ENCODE measurements at places on chromosomes 3 and 15.

DNA sequence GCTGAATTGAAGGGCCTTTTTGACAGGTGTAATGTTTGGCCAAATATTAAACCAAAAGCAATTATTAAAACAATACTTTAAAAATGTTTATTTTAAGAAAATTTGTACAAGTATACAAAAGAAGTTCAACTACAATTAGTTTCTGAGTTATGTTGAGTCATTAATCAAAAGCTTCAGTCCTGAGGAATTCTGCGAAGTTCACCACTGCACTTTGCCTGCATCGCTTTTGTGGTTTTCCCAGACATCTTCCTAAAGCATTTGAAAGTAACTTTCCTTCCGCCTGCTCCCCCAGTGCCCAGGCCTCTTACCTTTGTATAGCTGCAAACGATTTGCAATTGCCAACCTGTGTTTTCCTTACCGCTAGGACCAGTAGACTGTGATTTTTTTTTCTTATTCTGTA is 69.5 kb downstream of the KCNAB1 start:
- DNase-seq = no peak

- DNase-seq = no peak
Observed at GRCh38 chr3:172124271-172124670, 84.9 kb downstream of the FNDC3B start.

GRCh38 chr3:142953443-142953842 is 10.0 kb downstream of the PAQR9 start:
- no peak for DNase-seq

- no peak for DNase-seq
Observed at GRCh38 chr3:142319094-142319493, 93.7 kb upstream of the GK5 start.

- DNase-seq = no peak
Observed at GRCh38 chr15:56948764-56949101, 30.3 kb downstream of the TCF12 start.

DNA sequence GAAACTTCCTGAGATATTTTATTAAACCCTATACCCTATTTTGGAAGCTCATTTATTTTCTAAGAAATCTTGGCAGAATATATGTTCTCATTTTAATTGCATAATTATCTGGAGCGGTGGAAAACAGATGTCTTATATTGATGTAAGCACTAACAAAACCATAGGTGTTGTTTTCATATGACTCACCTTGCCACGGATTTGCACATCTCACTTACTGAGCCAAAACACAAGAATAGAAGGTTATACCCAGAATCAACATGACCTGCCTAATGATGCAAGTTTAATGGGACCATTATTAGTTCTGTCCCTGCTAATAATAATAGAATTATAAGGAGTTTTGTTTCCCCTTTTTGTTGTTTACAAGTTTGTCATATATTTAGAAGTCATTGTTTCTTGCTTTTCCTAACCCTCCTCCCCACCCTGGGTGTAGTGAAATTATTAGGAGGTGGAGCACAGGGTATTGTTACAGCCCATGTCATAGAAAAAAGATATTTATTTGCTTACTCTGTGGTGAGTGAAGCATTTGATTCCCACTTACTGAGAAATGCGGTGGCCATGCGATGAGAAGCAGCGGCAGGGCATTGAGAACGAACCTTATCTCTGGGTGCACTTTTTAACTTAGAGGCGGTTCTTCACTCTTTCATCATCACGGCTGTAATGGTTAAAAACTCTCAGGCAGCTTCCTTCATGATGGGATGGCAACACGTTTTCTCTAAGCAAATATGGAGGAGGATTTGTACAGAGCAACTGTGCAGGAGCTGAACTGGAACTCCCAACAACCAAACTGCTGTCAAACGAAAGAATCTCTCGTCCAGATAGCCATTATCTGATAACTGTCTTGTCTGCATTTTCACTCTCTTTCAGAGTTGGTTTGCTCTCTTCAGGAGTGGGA is 521 bp downstream of the IL5RA start:
- no peak for DNase-seq

DNA sequence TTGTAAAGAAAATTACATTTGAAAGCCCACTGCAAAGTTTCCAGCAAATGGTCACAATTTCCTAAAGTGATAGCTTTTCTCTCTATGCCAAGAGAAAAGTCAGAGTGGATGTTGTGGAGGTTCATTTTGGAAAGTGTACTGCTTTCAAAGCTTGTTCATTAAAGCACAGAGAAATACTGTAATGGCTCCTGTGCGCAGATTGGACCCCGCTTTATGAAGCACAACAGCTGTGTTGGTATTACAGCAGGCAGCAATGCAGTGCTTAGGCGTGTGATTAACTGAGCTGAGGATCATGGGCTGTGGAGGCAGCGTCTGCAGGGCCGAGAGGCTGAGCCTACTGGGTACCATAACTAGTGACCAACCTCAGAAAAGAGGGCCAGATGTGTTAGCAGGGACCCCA is 478.4 kb upstream of the CFAP20DC start:
- no peak for DNase-seq

- no peak for DNase-seq
Observed at GRCh38 chr3:171789759-171790505, 20.4 kb downstream of the PLD1 start.

DNA sequence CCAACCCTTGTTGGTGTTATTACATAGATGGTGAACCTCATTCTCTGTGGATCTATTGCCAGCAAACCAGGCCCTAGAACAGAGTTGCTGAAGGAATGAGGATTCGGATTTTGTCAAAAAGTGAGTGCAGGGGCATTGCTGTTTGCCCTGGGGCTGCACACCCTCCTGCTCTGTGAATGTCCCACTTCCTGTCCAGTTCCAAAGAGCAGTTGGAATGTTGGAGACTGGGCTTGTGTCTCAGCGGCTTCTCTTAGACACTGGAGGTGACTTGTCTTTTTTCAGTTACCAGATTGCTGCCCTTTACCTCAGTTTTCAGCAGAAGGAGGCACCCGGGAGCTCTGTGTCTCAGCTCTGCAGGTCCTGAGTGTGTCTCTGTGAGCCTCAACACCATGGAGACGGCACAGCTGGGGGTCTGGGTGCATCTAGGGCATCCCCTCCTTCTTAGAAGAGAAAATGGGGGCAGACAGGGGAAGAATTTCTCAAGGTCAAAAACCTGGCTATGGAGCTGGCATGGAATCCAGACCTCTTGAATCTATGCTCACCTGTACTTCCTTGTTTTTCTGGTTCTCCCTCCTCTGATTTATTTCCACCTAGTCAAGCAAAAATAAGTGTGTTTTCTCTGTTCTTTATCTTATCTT is 46.3 kb downstream of the LIMD1 start:
- DNase-seq = no peak

DNA sequence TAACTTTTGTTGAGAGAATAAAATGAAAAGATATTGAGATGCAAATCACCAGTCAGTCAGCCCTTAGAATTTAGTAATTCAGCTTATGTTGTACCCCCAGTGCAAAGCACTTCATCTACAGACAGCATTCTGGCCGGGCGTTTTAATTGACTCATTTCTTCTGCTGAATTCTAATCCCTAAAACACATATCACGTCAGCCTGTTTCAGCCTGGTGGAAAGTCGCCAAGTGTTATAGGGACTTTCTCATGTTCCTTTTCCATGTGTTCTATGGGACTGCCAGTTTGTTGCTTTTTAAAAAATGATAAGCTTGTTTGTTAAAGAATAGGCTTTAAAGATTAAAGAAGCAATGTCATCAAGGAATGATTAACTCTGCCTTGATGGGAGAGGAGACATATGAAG is 169.7 kb upstream of the BFSP2 start:
- no peak for DNase-seq

GRCh38 chr3:14588425-14589112 is 48.4 kb upstream of the GRIP2 start:
- no peak for DNase-seq

GRCh38 chr15:59555696-59556095 is 55.9 kb upstream of the GCNT3 start:
- DNase-seq = no peak

GRCh38 chr15:75832114-75832513 is 11.1 kb upstream of the UBE2Q2 start:
- DNase-seq = no peak

DNA sequence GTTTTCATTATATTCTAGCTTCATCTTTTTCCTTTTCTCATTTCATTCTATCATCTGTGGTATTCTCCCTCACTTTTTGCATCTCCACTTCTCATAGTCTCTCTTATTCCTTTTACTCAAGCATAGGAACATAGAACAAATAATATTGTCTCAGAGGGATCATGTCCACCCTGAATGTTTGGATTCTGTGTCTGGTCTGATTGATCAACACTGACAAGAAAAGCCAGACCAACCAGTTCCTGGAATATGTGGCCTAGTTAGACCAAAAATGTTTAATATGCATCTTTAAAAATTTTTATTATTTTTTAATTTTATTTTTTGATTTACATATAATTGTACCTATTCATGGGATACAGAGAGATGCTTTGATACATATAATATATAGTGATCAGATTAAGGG is 212.0 kb upstream of the ALCAM start:
- no peak for DNase-seq

GRCh38 chr3:133949438-133949837 is 53.8 kb upstream of the RAB6B start:
- peak; percentile 71 for DNase-seq

DNA sequence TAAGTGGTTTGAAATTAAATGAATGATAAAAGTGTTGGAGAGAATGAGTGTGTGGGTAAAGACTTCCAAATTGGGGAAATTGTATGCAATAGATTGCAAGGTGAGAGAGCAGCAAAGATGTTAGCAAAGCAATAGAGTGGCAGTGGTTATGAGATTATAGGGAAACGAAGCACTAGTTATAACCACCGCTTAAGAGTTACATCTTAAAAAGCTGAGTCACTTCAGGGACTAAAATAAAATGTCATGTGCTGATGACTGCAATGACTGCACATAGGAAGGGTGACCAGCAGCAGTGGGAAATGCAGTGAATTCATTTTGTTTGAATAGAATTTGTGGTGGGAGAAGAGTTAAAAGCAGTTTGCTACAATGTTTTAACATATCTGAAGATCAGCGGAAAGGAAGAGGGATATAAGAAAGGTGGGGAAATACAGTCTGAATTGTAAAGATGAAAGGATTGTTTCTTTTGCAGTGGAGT is 127.3 kb downstream of the RAP2B start:
- DNase-seq = no peak

DNA sequence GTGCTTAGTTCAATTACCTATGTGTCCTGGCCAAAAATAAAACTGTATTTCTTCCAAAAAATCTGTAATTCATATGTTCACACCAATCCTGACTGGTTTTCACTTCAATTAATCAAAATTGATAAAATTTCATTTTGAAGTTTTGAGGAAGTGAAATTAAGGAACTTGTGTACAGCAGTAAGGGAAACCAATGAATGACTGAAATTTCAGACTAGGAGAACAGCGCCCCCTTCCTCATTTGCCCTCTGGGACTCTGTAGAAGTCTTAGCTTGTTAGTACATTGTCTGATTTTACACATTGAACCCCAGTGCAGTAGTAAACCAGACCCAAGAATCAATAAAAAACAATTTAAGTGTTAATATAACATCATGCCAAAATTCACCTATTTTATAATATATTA is 495.3 kb upstream of the AGTR1 start:
- DNase-seq = no peak

DNA sequence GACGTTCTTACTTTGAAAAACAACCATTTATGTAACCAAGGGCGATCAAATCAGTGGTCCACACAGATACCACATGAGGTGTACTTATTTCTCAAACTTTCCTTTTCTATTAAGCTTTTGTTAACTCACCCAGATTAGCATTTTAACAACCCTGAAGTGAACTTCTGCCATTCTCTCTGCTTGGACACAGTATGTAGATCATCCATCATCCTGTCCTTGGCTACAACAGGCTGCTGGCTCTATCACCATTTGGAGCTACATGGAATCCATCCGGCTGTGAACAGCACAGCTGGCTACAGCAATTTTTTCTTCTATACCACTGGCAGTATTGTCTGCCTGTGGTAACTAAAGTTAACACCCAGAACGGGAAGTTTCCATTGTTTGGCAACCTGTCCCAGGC is 4.4 kb downstream of the SEMA6D start:
- DNase-seq = no peak

DNA sequence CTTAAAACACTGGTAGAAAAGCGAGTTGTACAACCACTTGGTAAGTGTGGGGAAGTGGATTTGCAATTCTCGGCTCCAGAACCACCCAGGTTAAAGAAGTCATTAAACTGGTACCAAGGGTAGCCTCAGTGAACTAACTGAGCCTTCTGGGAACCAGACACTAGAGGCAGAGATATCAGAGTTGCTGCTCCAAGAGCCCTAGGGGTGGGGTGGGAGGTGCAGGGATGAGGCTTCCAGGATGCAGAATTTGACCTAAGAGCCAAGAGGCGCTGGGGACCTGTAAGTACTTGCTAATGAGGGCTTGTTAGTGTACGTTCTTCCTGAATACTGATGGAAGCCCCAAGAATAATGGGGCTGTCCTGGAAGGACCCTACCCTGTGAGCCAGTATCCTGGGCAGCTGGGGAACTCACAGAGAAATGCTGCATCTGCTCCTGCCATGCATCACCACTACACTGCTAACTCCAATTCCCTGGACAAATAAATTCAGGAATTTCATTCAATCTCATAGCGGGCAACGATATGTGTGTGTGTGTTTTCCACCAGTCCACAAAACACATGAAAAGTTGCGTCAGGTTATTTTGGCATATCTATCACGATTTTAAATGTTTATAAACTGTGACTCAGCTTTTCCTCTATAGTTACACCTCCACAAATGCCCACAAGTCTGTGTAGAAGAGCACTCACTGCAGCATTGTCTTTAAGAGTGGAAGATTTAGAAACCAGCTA is 23.8 kb downstream of the STIMATE start:
- DNase-seq = no peak

- no peak for DNase-seq
Observed at GRCh38 chr15:74257623-74258022, 21.5 kb downstream of the CCDC33 start.

DNA sequence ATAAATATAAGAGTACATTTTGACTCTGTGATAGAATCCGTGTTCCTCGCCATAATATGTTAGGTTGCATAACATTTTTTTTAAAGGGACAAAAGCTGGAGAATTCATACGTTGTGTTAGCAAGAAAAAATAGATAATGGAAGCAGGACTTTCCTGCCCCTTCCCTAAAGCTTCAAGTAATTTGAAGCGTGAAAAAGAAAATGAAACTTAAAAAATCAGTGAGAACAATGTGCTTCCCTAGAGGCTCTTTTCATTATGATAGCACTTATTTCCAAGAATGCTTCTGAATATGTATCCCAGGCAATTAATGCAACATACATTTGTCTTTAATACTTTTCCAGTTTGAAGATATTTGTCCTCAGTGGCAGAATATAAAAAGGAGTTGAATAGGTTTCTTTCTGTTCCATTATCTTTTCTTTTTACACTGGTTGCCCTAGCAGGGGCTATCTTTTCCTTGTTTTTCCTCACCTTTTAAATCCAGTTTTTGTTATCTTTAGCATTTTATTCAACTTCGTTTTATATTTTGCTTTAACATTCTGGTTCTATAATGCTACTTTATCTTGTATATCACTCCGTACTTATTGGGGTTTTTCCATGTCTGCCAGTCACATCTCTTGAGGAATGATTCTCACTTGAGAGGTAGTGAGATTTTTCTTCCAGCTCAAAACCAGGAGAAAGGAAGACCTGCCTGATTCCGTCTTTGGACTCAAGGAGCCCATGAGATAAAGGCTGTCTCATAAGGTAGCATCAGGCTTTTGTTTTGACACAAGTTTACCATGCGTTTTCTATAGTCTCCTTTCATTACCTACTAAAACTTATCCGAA is 113.8 kb downstream of the MBNL1 start:
- no peak for DNase-seq
